ENCODE measurements at places on chromosomes 2 and 18.

DNA sequence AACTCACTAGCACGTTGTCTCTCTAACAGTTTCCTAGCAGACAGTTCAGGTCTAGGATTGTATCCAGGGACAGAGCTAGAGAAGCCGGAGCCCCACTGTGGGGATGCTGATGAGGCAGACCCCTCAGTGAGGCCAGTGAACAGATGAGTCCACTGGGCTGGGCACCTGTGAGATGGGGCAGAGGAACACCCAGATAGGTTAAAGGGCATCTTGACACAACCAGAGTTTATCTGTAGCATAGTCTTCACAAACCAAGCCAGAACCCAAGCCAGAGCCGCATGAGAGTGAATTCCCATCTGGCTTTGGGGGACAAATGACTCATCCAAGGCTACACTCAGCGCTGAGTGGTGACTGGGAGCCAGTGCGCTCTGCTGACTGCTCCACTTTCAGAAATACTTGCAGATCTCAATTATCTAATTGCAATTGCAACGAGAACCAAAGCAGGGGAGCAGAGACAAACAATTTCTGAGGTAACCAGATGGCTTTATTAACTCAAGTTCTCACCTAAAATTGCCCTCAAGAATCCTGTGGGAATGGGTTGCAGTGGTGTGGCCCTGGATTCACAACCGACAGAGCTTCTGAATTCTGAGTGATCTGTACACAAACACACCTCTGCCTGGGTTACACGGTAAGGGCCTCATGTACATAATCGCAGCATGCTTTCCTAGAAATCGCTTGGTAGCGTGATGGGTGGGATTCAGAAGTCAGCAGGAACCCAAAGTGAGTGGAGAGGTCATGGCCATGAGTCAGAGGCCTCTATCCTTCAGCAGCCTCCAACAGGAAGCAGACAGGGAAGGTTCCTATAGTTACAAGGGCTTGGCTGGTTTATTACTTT lies 48.7 kb upstream of the MSH2 start:
- no peak overlapping the region for H3K4me3 ChIP-seq
- DNase-seq, result peak; percentile 84
- no peaks in the 10 kb centered on the region for H3K27me3 ChIP-seq
- peaks cover 25% of the 10 kb centered on the region for H3K4me1 ChIP-seq
- H3K27ac ChIP-seq, result peak overlapping the region; percentile 65
- H3K36me3 ChIP-seq, result no peaks in the 10 kb centered on the region

GRCh38 chr2:43314299-43314927 lies 88.0 kb upstream of the ZFP36L2 start:
- H3K27me3 ChIP-seq, result no peaks in the 10 kb centered on the region
- H3K27ac ChIP-seq, result no peak overlapping the region
- H3K4me3 ChIP-seq, result no peak overlapping the region
- no peak for DNase-seq
- no peaks in the 10 kb centered on the region for H3K36me3 ChIP-seq

DNA sequence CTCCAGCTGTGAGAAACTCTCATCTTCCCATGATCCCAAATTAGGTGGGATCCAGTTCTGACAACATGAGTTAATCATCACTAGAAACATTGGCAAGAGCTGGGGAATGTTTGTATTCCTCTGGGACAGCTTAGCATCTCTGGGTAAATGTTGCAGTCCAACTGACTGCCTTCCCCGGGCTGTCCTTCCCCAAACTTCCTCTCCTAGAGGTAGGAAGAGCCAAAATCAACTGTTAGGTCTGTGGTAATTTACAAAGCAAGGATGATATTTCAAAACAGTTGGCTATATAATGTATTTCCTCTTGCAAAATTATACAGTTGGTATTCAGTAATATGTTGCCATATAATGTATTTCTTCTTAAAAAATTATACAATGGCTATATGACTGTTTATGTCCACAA lies 148.5 kb downstream of the MGAT5 start:
- no peak overlapping the region for H3K4me3 ChIP-seq
- no peak overlapping the region for H3K27ac ChIP-seq
- no peaks in the 10 kb centered on the region for H3K36me3 ChIP-seq
- H3K27me3 ChIP-seq, result no peaks in the 10 kb centered on the region

DNA sequence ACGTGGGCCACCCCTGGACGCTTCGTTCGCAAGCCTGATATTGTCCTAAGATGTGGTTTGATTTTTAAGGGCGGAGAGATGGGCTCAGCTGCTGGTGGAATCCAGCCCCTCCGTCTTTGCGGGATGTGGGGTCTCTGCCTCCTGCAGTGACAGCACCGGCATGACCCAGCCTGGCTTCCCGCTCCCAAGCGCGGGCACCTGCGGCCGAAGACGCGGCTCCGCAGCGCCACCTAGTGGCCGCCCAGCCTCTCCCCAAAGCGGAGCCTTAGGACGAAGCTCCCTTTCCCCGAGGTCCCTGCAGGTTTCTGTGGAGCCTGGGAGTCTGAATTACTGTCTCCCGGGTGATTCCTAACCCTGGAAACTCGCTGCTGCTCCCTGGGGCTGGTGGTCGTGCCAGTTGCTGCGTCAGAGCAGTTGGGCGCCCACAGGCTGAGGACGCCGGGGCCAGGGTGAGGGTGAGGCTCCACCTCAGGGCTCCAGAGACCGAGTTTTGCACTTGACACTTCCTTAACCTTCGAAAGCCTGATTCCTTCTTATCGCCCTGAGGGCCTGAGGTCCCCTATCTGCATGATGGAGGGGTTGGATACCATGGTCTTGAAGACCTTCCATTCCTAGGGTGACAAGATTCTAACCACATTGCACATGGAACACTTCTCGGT lies 137.5 kb downstream of the TPO start:
- no peak overlapping the region for H3K27ac ChIP-seq
- peak; percentile 30 for DNase-seq
- H3K4me3 ChIP-seq, result no peak overlapping the region
- H3K27me3 ChIP-seq, result peaks cover 37% of the 10 kb centered on the region
- H3K4me1 ChIP-seq, result peaks cover 31% of the 10 kb centered on the region

DNA sequence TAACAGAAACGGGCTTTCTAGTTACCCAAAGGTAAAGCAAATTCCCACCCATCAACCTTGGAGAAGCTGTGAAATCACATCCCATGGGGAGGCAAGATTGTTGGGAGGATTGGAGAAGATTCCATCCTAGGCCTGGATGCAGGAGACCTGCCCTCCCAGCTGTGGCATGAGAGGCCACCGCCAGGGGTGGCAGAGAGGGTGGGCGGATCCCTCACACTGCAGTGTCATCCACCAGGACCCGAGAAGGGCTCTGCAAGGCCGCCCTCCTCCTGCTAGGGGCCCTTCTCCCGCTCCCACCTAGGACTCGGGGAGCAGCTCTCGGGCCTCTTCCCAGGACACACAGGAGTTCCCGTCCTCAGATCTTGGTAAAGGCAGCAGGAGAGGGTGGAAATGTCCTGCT lies 15.5 kb upstream of the ATG16L1 start:
- H3K4me1 ChIP-seq, result no peaks in the 10 kb centered on the region
- H3K36me3 ChIP-seq, result no peaks in the 10 kb centered on the region
- H3K4me3 ChIP-seq, result no peak overlapping the region
- no peak overlapping the region for H3K27ac ChIP-seq

- no peak overlapping the region for H3K4me3 ChIP-seq
- no peaks in the 10 kb centered on the region for H3K4me1 ChIP-seq
- H3K27ac ChIP-seq, result no peak overlapping the region
- H3K27me3 ChIP-seq, result no peaks in the 10 kb centered on the region
- H3K36me3 ChIP-seq, result no peaks in the 10 kb centered on the region
Measured at GRCh38 chr2:6986301-6986911, 69.2 kb downstream of the RNF144A start.

DNA sequence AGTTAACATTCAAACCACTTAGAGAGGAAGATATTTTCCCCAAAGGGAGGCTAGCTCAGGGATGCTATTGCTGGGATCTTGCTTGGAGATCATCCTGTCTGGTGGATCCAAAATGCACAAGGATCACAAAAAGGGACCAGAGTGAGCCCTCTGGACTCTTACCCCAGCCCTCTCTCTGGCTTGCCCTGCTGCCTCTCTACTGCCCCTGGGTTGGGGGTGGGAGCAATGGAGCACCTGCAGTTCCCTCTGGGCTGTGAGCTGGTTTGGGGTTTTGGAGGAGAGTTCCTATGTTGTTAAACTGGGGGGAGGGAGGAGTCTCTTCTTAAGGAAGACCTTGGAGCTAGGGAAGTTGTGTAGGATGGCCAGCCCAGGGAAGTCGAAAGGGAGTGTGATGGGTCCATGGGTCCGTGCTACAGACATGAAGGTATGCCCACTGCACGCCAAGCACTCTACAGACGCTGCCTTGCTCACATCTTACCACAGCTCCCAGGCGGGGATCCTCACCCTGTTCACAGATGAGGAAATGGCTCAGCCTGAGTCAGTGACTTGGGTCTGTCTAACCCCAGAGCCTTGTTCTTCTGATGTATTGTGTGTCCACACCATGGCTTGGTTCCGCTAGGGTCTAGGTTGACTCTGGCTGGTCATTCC lies 3.8 kb downstream of the LBH start:
- H3K4me3 ChIP-seq, result no peak overlapping the region
- DNase-seq, result no peak
- no peak overlapping the region for H3K27ac ChIP-seq

- DNase-seq, result no peak
- H3K4me3 ChIP-seq, result no peak overlapping the region
- H3K4me1 ChIP-seq, result no peaks in the 10 kb centered on the region
- H3K27me3 ChIP-seq, result peaks cover 23% of the 10 kb centered on the region
Measured at GRCh38 chr2:222268311-222268990, 30.3 kb downstream of the PAX3 start.

GRCh38 chr2:197915548-197916265 lies 111.3 kb downstream of the PLCL1 start:
- H3K27me3 ChIP-seq, result peaks cover 3% of the 10 kb centered on the region
- no peak overlapping the region for H3K27ac ChIP-seq
- DNase-seq, result peak; percentile 51
- no peaks in the 10 kb centered on the region for H3K36me3 ChIP-seq

- no peak overlapping the region for H3K27ac ChIP-seq
- no peak overlapping the region for H3K4me3 ChIP-seq
- DNase-seq, result peak; percentile 83
Measured at GRCh38 chr2:158999458-158999857, 31.0 kb downstream of the TANC1 start.

DNA sequence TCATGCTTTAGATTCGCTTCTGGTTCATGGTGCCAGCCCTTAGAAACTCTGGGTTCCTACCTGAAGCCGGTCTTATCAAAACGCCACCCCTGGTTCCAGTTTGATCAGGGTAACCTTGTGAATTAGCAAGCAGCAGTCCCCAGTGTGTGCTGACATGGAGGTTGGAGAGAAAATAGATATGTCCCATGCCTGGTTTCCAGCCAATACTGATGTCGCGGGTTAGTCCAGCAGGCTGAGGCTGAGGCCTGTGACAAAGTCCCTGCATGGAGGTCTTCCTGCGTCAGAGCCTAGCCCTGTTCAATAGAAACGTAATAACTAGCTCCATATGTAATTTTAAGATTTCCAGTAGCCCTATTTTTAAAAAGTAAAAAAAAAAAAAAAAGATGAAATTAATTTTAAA lies 28.2 kb downstream of the LPIN1 start:
- no peaks in the 10 kb centered on the region for H3K27me3 ChIP-seq
- H3K4me1 ChIP-seq, result peaks cover 2% of the 10 kb centered on the region
- no peak overlapping the region for H3K4me3 ChIP-seq
- peaks cover 86% of the 10 kb centered on the region for H3K36me3 ChIP-seq

GRCh38 chr2:101558740-101559525 lies 84.0 kb upstream of the RFX8 start:
- no peaks in the 10 kb centered on the region for H3K36me3 ChIP-seq
- no peak overlapping the region for H3K4me3 ChIP-seq
- H3K27ac ChIP-seq, result no peak overlapping the region
- H3K27me3 ChIP-seq, result no peaks in the 10 kb centered on the region

- H3K4me1 ChIP-seq, result peaks cover 5% of the 10 kb centered on the region
- H3K36me3 ChIP-seq, result no peaks in the 10 kb centered on the region
- H3K27me3 ChIP-seq, result no peaks in the 10 kb centered on the region
- H3K4me3 ChIP-seq, result no peak overlapping the region
- DNase-seq, result peak; percentile 81
- H3K27ac ChIP-seq, result peak overlapping the region; percentile 62
Measured at GRCh38 chr2:133791191-133791590, 222.9 kb upstream of the NCKAP5 start.

- H3K27ac ChIP-seq, result no peak overlapping the region
- no peaks in the 10 kb centered on the region for H3K4me1 ChIP-seq
- H3K4me3 ChIP-seq, result no peak overlapping the region
- DNase-seq, result no peak
Measured at GRCh38 chr18:23908827-23909226, 105.7 kb upstream of the TTC39C start.

- no peaks in the 10 kb centered on the region for H3K36me3 ChIP-seq
- no peak for DNase-seq
- H3K27ac ChIP-seq, result no peak overlapping the region
- no peaks in the 10 kb centered on the region for H3K4me1 ChIP-seq
- H3K27me3 ChIP-seq, result no peaks in the 10 kb centered on the region
Measured at GRCh38 chr2:233033672-233034071, 1.2 kb downstream of the NEU2 start.

- H3K27ac ChIP-seq, result no peak overlapping the region
- DNase-seq, result no peak
- no peak overlapping the region for H3K4me3 ChIP-seq
- H3K27me3 ChIP-seq, result peaks cover 10% of the 10 kb centered on the region
Measured at GRCh38 chr2:129673234-129673633, 306.2 kb upstream of the RAB6C start.

- H3K27me3 ChIP-seq, result no peaks in the 10 kb centered on the region
- H3K4me3 ChIP-seq, result no peak overlapping the region
Measured at GRCh38 chr2:41605311-41605710, 442.5 kb upstream of the PKDCC start.

DNA sequence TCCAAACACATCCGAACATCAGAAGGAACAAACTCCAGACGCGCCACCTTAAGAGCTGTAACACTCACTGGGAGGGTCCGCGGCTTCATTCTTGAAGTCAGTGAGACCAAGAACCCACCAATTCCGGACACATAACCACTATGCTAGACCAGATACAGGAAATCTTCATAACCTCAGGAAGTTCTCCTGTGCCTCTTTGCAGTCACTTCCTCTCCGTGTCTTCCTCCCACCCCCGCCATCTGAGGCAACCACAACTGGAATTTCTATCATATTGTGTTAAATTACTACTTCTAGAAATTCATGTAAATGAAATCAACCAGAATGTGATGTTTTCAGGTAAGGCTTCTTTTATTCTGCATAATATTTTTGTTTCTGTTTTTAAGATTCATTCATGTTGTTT lies 631.0 kb upstream of the NXPH2 start:
- H3K36me3 ChIP-seq, result no peaks in the 10 kb centered on the region
- H3K4me1 ChIP-seq, result no peaks in the 10 kb centered on the region
- no peak for DNase-seq
- no peak overlapping the region for H3K4me3 ChIP-seq
- H3K27ac ChIP-seq, result no peak overlapping the region

- H3K4me3 ChIP-seq, result no peak overlapping the region
- peaks cover 10% of the 10 kb centered on the region for H3K4me1 ChIP-seq
- H3K36me3 ChIP-seq, result no peaks in the 10 kb centered on the region
- DNase-seq, result no peak
- peaks cover 4% of the 10 kb centered on the region for H3K27me3 ChIP-seq
Measured at GRCh38 chr2:68905116-68905515, 33.9 kb upstream of the BMP10 start.

DNA sequence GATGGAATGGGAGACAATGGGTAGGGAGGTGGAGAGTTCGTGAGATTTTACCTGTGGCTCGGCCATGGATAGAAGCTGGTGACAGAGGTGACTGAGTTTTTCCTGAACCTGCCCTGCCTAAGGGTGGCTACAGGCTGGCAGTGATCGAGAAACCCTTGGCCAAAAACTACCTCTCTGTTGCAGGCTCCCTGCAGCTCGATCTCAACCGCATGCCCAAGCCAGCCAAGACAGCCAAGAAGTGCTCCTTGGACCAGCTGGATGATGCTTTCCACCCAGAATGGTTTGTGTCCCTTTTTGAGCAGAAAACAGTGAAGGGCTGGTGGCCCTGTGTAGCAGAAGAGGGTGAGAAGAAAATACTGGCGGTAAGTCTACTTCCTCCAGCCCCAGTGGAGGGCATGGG lies 225.5 kb downstream of the DYSF start:
- H3K27me3 ChIP-seq, result peaks cover 35% of the 10 kb centered on the region
- H3K36me3 ChIP-seq, result no peaks in the 10 kb centered on the region
- DNase-seq, result no peak
